ENCODE measurements at places on chromosomes 5 and 9.

DNA sequence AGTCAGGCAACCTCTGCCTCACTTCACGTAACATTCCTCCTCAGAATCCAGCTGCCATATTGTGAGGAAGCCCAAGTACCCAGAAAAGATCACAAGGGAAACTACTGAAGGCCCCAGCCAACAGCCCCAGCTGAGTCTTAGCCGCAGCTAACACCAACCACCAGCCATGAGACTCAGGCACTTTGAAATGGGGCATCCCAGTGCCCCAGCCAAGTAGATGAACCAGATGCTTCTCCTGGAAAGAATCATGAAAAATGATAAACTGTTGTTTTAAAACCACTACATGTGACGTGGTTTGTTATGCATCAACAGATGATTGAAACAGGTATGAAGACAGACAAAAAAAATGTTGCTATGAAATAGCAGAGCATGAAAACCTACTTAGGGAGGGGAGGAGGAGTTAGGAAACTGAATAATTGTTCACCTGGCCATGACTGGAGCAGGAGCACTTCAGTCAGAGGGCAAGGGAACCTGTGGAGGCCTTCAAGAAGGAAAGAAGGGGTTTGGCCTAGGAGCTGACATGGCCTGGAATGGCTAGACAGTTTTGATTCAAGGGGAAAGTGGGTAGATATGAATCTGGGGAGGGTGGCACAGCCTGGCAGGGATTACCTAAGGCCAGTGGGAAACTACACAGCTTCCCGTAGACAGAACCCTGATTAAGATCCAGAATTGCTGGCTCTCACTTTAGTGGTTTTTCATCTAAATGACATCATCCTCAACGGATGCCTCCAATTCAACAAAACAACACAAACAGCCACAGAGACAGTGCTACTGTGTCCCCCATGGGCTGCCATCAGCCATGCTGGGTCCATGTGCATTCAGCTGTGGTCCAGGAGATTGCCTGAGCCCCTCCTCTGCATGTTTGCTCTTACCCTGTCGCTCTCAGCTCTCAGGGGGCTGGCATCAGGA, 211.6 kb downstream of the SYK start:
- no peak for DNase-seq

DNA sequence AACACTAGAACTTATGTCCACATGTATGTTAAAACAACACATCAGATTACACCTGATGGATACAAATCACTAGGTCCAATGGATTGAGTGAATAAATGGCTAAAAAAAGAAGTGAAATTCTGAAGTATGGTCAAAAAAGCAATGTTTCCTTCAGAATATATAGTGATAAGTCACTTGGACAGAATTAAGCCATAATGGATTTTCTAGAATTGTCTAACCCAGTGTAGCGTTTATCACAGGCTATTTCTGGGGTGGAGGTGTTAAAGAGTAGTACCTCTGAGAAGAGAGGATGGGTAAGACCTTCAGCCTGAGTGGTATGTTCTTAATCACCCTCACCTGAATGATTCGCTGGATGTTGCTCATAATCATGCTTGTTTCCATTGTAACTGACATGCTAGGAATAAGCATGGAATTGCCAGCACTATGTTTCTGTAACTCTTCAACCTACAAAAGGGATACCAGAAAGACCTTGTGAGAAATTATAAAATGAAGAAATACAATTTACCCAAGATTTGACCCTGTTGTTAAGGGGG, 33.2 kb downstream of the SLC31A2 start:
- no peak for DNase-seq

DNA sequence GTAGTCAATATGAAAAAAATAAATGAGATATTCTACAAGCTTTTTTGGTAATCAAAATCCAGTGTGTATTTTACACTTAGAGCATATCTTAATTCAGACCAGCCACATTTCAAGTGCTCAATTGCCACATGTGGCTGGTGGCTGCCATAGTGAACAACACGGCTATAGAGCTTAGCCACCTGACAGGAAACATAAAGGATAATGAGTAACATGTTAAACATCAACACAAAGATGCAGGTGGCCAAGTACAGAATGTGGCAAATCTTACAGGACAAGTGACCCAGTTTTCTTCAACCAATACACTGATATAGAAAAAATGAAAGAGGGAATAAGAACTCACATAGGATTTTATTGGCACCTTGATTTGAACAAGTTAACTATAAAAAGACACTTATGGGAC, 61.4 kb downstream of the KIF24 start:
- no peak for DNase-seq

DNA sequence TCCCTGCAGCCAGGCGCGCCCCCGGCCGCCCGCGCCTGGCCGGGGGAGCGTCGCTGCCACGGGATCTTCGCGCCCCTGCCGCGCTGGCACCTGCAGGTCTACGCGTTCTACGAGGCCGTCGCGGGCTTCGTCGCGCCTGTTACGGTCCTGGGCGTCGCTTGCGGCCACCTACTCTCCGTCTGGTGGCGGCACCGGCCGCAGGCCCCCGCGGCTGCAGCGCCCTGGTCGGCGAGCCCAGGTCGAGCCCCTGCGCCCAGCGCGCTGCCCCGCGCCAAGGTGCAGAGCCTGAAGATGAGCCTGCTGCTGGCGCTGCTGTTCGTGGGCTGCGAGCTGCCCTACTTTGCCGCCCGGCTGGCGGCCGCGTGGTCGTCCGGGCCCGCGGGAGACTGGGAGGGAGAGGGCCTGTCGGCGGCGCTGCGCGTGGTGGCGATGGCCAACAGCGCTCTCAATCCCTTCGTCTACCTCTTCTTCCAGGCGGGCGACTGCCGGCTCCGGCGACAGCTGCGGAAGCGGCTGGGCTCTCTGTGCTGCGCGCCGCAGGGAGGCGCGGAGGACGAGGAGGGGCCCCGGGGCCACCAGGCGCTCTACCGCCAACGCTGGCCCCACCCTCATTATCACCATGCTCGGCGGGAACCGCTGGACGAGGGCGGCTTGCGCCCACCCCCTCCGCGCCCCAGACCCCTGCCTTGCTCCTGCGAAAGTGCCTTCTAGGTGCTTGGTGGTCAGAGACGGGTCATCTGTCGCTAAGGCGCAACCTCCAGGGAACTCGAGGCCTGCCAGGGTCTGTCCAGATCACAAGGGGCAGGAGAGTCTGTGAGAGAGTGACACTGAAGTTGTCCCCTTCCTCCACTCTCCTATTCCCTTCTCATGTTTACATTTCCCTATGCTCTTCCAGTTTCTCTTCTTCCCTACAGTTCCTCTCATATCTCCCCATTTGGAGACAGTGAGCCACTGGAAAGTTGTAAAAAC, 1.3 kb downstream of the GPR150 start:
- DNase-seq: peak; percentile 77

DNA sequence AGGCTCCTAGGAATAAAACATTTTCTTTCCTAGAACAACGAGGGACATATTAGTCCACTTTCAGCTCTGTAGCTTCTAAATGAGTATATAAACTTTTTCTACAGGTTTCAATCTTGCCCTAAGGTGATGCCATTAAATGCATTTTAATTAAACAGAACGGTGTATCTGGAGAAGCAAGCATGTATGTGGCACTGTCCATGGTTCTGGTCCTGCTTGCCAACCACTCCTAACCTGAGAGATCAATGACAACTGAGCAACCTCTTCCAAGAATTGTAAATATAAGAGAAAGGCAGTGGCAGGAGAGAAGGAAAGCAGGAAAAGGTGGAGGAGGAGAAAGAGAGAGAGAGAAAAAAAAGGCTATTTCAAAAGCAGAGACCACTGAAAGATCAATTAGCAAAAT, 95.6 kb upstream of the SPOCK1 start:
- no peak for DNase-seq

DNA sequence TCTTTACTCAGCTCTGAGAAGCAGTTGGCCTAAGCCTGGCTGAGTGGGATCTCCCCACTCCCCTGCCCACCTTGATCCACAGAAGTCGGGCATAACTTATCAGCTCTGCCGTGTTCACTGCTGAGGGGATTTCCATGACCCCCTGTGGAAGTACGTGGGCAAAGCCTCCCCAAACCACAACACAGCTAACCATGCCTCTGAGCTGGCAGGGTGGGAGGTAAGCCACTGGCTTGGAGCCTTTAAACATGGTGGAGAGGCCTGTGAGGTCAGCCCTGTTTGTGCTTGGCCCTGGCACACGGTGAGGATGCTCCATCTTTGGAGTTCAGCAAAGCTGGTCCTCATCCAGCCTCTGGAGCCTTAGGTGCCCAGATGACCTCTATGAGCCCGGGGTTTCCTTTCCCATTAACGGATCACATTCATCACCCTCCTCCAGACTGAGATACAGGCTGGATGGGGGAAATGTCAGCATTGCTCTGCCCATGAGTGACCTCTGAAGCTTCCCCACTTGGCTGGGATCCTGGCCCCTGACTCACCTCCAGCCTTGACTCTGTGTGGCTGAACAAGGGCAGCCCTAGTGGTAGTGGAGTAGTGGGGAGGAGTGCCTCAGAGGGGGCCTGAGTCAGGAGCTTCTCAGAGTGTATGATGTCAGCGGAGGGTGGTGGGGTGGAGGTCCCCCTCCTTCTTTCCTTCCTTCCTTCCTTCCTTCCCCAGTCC, 6.2 kb downstream of the PDLIM4 start:
- DNase-seq: peak; percentile 57

DNA sequence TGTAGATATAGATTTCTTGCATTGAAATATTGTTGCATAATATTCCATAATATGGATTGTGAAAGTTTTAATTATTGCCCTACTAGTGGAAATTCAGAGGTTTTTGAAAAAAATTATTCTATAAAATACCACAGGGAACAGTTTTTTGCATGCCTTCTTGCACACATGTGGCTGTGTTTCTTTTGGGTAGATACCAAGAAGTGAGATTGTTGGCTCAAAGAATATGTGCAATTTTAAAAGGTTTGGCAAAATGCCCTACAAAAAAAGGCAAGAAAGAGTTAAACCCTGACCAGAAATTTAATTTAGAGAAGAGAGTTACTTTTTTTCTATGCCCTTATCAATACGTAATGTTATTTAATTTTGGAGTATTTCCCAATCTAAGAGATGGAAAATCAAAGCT, 270.8 kb upstream of the DAPK1 start:
- no peak for DNase-seq

GRCh38 chr9:129697656-129698253, 32.3 kb downstream of the PRRX2 start:
- no peak for DNase-seq

- DNase-seq: peak; percentile 70
Observed at GRCh38 chr9:113973963-113974413, 97.9 kb downstream of the ZNF618 start.

DNA sequence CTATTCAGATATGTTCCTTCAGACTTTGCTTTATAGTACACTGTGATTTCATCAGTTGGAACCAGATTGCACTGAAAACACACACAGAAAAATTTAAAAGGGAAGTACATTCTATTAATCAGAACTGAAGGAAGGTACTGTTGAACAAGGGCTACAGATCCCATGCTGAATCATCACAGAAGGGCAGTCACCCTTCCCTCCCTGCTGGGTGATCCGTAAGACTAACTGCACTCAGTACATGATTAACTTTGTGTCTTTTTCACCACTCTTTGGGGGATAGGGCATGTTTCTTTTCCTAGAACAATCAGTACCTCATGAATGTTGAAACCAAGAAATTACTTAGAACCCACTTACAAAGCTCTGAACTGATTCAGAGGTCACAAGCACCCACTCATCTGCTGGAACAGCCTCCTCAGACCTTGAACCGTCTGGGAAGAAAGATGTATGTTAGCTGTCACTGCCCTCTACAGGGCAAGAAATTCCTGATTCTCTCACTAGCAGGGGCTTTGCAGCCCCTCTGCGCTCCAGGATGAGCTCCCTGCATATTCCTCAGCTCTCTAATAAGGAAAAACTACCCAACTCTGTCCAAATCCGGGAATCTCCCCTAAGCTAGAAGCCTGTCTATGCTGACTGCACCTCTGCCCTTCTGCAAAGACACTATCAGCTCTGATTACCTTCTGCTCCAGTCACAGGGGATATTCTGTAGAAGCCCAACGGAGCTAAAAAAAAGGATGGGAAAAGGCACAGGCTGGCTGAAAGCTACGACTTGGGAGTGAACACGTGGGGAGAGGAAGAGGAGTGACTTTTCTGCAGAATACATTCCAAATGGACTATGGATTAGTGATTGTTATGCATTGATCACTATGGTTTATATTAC, 51.0 kb downstream of the IARS1 start:
- DNase-seq: no peak

DNA sequence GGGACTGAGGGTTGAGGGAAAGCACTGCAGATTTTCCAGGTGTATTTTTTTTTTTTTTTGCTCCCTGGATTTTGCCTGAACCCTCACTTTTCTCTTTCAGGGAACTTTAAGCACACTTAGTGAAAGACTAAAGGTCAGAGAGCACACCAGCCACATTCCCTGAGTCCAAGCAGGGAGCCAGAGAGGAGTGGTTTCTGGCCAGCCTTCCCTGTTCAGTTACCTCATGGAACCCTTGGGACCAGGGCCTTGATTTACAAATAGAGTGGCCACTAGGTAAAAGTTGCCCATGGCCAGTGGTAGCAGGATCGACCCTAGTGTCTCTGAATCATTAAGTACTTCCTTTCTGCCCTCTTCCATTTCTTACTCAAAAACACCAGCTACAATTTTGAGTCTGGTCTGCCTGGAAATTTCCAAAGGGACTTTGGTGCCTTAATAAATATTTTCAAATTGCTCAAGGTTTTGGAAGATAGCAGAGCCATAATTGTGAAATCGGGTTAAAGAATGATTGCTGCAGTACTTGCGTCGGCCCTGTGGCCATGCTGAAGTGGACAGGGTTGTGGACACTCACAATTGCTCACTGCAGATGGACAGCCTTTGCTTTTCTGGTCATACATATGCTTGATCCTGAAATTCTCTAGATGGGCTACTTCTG, 14.5 kb downstream of the PALM2AKAP2 start:
- DNase-seq: no peak

DNA sequence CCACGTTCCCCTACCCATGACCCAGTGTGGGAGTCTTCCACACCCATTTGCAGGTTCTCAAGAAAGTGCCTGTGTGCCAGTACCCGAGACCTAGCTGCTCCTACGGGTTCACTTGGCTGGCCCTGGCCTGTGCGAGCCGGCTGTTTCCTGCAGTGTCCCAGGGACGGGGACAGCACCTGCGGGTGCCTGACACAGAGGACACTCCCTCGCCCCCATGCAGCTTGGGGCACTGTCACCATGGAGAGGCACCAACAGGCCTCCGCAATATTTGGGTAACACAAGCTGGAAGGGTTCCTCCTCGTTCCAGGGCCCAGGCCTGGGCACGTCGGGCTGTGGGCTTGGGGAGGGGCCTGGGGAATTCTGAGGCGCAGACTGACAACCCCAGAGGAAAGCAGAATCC, 41.4 kb downstream of the DUSP1 start:
- no peak for DNase-seq

DNA sequence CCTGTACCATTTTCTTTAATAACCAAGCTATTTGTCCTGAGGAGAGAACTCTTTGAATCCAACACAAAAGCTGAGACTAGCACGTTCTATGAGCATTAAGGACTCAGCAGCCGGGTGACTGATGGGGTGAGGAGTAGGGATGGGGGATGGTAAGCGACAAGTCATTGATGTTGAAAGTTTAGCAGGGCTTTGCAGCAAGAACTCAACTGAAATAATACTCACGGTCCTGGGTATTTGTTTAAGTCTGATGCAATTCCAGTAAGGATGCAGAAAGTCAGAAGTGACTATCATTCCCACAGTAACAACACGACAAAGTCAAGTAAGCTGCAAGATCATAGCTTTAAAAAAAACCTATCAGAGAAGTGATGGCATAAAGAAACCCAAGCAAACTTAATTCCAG, 131.1 kb downstream of the ACTL7B start:
- DNase-seq: no peak
